G401 (cell line): ENCODE measurements at places on chromosomes 3 and 15. TPM values are rescaled to one million over a fixed set of nuclear protein-coding genes. Genes with fewer than 3 reads are reported as not detected.
A peak's percentile ranks its signal among the peaks of the same experiment; 100 is the strongest.

Gene CD200R1
- not detected in 2 replicates for total RNA-seq

DNA sequence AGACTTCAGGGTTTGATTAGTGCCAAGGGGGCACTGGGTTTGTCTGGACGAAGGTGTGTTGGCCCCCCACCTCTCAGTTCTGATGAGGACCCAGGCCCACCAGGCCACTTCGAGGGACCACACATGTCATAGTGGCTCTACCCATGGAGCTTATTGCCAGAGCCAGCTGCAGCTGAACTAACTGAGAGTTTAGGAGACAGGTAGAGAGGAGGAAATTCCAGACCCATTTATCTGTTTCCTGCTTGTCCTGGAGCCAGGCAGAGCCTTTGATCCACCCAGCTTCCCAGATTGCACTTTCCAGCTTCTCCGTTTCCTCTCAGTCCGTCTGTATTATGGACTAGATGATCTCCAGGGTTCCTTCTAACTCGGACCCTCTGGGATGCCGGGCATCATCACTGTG is 20.9 kb downstream of the SLC24A1 start:
- DNase-seq: no peak

DNA sequence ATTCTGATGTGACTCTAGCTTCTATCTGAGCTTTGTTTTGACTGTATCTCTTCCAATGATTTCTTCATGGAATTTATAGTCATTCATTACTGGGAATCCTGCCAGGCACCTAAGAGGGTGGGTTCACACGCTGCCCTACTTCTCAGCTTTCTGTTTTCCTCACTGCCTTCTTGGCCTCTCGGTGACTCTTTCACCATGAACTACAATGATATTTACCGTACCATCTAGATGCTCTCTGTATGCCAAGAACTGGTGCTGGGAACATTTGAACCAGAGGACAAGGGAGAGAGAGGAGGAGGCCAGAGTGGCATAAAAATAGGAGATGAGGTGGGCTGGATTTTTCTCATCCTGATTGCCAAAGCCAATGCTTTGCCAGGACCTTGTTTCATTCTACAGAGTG is 280.0 kb upstream of the P2RY1 start:
- DNase-seq: no peak

Gene MYEF2
- total RNA-seq: 11.3 and 13.3 TPM in 2 replicates

DNA sequence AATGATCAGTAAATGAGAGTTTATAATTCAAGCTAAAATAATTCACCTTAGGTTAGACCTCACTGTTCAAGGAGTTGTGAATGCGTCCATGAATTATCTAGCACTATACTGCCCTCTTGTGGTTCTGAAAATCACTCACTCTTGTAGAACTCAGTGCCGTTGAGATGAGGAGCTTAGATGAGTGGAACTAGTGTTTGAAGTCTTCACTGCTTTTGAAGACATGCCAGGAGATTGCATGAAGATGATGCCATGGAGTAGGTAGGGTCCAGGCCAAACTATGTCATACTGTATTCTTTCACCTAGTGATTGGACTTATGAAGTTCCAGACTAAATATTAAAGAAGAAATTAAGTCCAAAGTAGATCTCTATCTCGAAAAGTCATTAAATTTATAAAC is 28.8 kb downstream of the LYSMD4 start:
- DNase-seq: peak; percentile 90

- no peak for DNase-seq
Measured at GRCh38 chr15:88538972-88539371, 7.5 kb downstream of the DET1 start.

Gene TRPC1
- 27.6 and 56.0 TPM in 2 replicates for total RNA-seq

- DNase-seq: no peak
Measured at GRCh38 chr3:168104361-168104760, 8.6 kb upstream of the GOLIM4 start.

DNA sequence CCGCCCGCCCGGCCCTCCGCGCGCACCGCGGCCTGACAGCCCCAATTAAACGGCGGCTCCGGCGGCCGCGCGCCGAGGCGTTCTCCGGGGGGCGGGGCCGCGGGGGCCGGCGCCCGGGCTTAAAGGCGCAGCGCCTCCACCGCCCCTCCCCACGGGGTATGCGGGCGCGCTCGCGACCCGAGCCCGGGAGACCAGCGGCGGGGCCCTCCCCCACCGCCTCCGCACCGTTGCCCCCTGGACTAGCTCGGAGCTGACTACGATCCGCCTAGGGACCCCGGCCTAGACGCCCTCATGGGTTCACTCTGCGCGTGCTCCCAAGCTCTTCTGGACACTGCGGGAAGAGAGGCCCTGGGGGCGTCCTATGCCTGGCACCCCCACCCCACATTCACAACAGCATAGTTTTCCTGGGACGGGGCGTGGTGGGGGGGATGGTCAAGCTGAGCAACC is at the start of gene DUSP7:
TSS of gene DUSP7 (minus strand) at position 51 of the 447 bp plus-strand sequence. CDS start 205 bp downstream, outside the sequence.
- peak; percentile 68 for DNase-seq

Gene CNTN4
- not detected in 2 replicates for total RNA-seq

DNA sequence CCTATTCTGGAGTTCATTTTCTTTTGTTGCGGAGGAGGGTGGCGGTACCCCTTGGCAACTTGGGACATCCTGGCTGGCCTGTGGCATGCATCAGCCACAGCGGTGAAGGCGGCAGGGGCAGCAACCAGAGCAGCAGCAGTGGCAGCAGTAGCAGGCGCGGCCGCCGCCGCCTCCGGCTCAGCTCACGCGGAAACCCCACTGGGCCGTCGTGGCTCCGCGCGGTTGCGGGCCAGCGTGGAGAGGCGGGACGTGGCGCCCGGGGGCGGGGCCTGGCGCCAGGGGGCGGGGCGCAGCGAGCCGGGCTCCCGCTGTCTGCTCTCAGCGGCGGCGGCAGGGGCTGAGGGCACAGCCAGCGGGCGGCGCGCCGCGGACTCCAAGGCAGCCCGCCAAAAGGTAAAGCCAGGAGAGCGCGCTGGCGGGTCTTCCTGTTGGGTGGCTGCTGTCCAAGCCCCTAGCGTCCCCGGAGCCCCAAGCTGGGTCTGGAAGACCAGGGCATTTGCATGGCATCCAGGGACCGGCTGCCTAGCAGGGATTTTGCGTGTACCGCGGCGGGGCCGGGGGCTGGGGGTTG is 334.4 kb upstream of the THRB start:
- DNase-seq: no peak

- DNase-seq: no peak
Measured at GRCh38 chr3:66520724-66521123, 19.9 kb upstream of the LRIG1 start.

Gene HEG1
- total RNA-seq: 3.1 and 3.8 TPM in 2 replicates

Gene UACA
- total RNA-seq: 32.3 and 82.5 TPM in 2 replicates

Gene NIPA2
- 115 and 137 TPM in 2 replicates for total RNA-seq

GRCh38 chr15:70099967-70100473 is 2.3 kb upstream of the TLE3 start:
- DNase-seq: no peak

DNA sequence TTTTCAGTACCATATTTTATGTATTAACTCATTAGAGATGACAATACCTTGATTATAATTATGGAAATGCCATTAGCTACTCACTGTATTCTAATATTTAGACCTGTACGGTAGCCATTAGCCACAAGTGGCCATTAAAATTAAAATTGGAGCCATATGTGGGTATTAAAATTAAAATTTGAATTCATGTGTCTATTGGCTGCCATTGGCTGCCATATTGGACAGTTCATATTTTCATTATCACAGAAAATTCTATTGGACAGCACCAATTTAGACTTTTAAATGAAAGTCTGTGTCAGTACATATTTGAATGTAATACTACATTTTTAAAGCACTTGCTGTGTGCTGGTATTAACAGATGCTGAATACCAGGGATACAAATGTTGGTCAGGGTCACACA is 3.0 kb downstream of the ATP11B start:
- no peak for DNase-seq

GRCh38 chr3:46717447-46718231 is at the start of gene PRSS50:
PRSS50 (minus strand) TSS chr3:46717869; CDS start chr3:46717824, 45 bp downstream.
- DNase-seq: no peak

GRCh38 chr15:85858586-85859375 is 64.1 kb upstream of the KLHL25 start:
- DNase-seq: peak; percentile 74

- no peak for DNase-seq
Measured at GRCh38 chr3:29585368-29585767, 304.5 kb downstream of the RBMS3 start.

Gene XIRP1
- not detected in 2 replicates for total RNA-seq

DNA sequence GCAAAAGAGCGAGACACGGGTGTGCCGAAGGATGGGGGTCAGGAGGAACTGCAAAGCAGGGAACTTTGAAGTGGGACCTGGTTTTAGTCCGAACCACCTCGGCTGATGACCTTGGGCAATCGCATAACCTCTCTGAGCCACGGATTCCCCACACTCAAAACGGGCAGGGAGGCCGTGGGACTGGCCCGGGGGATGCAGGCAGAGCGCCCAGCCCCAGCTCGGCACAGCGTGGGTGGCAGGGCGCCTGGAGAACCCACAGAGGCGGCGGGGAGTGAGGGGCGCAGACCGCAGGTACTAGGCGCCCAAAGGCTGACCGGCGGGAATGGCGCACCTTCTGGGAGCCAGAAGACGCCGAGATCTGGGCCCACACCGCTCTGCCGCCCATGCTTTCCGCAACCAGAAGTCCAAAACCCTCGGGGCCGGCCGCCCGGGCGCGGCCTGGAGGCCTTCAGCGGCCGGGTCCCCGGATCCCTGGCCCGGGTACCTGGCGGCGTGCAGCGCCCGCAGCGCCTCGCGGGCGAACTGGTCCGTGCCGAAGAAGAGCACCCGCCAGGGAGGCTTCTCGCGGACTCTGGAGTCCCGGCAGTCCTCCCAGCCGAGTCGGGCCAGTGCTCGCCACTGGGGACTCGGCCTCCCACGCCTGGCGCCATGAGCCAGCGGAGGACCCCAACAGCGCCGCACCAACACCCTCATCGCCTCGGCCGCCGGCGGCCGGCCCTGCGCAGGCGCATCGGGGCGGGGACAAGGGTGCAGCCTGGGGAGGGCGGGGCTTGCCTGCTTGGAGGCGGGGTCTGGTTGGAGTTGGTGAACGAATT is at the start of gene MTFMT:
TSS of gene MTFMT (minus strand) at position 719 of the 815 bp plus-strand sequence. CDS start at position 693, 26 bp downstream.
- DNase-seq: peak; percentile 88

- DNase-seq: no peak
Measured at GRCh38 chr3:127670761-127671522, 1.8 kb upstream of the ABTB1 start.

Gene SPSB4
- total RNA-seq: 1.5 TPM in 1 of 2 replicates, not detected in the other

Gene RMDN3
- total RNA-seq: 107 and 114 TPM in 2 replicates

DNA sequence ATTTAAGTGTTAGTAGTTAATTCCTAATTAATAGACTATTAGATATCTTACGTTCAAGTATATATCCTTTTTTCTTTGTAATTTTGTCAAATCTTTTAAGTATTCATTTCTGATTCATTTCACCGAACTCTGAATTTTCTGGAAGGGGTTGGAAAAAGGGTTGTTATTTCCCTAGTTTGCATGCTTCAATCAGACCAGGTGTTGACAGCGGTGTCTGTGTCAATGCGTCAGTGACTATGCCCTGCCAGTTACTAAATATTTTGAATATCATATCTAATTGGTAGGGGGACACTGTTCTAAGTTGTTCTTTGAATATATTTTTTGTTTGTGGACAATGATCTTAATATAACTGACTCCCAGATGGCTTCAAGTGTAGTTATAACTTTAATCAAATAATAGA is 62.7 kb upstream of the TNFSF10 start:
- DNase-seq: no peak

DNA sequence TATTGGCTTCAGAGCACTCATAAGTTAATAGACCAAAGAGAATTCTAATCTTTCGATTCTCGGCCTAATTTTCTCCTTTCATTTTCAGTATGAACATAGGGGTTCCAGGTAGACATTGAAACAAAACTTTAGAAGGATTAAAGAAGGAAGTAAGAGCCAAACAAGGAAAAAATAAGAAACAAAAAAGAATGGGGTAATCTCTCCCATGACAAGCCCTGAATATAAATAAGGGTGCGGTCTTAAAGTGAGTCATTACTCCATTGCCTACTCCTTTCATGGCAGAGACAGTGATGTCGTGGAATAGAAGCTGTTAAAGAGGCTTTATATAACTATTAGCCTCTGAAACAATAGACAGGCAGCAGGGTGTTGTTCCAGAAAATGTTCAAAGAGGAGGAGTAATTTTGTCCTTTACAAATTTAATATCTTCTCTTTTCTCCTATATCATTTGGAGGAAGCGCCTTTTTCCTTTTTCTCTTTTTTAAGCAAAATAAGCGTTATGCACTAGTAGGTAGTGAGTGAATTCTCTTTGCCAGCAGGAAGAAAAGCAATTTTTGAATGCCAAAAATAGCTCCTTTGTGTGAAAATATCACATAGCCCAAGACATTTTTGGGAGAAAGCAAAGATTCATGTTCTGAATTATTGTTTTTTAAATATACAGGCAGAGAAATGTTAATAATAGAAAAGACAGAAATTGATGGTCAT is 607.9 kb upstream of the KCNMB2 start:
- DNase-seq: peak; percentile 19

Gene CAMK2N2
- 0.25 and 0.37 TPM in 2 replicates for total RNA-seq

- DNase-seq: no peak
Measured at GRCh38 chr3:53247619-53248018, 8.2 kb downstream of the TKT start.

Gene NAALADL2
- 0.12 and 1.3 TPM in 2 replicates for total RNA-seq

Gene ULK4
- 6.6 and 25.4 TPM in 2 replicates for total RNA-seq

- DNase-seq: no peak
Measured at GRCh38 chr15:73889762-73890124, 16.4 kb downstream of the TBC1D21 start.

DNA sequence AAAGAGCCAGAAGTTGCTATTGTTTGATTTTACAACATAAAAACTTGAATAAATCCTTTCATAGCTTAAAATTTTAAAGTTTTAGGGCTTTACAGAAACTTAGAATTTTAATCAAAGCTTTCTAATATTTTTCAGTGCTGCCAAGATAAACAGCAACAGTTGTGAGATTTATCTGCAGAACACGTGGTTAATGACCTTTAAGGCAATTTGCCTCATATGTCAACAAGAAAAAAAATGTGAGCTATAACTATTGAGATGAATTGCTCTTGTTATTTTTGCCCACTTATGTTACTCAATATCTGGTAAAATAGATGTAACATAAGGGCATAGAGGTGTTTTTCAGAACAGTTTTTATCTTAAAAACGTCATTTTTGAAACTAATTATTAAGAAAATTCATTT is 96.7 kb upstream of the NECTIN3 start:
- no peak for DNase-seq

- peak; percentile 32 for DNase-seq
Measured at GRCh38 chr3:94069194-94069813, 6.4 kb downstream of the NSUN3 start.

Gene SERPINI2
- not detected in 2 replicates for total RNA-seq

DNA sequence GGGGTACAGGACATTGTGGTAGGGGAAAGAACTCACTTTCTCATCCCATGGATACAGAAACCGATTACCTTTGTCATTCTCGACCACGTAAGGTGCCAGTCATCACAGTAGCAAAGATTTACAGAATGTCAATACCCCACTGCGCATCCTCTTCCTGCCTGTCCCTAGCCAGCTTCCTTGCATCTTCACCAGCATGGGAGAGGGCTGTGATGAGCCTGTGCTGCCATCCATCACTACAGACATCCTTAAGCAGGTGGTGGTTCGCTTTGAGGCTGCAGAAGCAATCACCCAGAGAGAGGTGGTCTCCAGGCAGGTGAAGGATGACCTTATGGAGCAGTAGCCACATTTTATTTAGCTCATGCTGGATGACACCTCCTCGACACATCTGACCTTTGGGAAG is 23.3 kb upstream of the ARIH1 start:
- no peak for DNase-seq

Gene SLC27A2
- total RNA-seq: 0.06 TPM in 1 of 2 replicates, not detected in the other

Gene MB21D2
- 0.06 and 0.71 TPM in 2 replicates for total RNA-seq
